ENCODE measurements at places on chromosomes 3 and 15. TPM values are rescaled to one million over a fixed set of nuclear protein-coding genes. Genes with fewer than 3 reads are reported as not detected.

DNA sequence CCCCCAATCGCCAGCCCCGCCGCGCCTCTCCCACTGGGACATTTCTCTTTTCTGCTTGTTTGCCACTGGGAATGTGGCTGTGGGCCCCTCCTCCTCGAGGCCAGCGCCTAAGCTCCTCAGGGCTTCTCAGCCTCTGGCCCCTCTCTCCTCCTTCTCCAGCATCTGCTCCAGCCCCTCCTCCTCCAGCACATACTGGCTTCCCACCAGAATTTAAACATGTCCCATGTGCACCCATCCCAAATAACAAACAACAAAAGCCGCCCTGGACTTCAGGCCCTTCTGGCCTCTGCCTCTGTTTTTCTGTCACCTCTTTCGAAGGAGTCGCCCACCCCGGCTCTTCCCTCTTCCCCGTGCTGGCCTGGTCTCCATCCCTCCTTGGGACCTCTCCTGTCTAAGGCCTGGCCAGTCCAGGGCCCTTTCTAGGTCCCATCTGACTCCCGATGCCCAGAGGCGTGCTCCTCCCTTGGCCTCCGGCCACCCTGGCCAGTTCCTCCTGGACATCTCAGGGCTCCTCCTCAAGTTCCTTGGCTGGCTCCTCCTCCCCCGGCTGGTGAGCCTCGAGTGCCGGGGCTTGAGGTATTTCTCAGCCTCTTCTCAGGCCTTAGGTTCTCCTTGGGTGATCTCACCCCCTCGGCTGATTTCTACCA, 94.6 kb upstream of the SLC6A6 start:
- no peak for DNase-seq

DNA sequence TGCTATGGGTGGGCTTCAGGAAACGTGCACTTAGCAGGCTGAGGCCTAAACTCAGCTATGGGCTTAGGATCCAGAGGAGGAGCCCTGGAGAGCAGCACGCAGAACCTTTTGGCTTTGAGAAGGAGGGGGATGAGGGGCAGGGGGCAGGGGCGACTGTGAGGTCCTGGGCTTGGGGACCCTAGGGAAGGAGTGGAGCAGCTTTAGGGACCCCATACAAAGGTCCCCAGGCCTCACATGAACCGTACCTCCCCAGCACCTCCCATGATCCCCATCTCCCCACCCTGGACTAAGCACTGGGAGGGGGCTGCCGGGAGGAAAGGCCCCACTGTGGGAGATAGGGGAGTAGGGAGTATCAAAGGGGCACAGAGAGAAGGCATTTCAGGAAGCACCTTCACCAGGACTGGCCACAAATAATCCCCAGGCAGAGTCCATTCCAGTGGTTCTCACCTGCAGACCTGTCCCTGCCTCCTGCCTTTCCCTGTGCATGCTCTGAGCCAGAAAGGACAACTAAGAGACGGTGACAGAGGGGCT, 62.0 kb upstream of the KLF13 start:
- no peak for DNase-seq

DNA sequence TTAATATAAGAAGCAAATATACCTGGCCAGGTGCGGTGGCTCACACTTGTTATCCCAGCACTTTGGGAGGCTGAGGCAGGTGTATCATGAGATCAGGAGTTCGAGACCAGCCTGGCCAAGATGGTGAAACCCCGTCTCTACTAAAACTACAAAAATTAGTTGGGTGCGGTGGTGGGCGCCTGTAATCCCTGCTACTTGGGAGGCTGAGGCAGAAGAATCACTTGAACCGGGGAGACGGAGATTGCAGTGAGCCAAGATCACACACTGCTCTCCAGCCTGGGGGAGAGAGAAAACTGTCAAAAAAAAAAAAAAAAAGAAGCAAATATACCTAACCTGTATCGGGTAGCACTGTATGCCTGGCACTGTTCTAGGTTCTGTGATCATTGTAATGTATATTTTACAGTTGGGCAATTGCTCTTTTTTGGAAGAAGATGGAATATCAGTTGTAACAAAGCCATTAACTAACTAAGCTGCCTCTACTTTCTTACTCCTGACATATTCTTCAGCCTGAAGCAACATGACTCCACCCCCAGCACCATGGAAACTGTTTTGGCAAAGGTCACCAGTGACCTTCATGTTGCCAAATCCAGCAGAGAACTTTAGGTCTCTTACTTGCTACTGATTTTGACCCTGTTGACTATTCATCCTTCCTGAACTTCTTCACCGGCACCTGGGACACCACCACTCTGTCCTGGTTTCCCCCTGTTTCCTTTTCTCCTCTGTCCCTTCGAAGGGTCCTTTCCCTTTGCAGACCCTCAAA, 203.8 kb downstream of the RPLP1 start:
- DNase-seq: no peak

- no peak for DNase-seq
These were observed 56.5 kb upstream of the FXR1 start for GRCh38 chr3:180855956-180856355.

DNA sequence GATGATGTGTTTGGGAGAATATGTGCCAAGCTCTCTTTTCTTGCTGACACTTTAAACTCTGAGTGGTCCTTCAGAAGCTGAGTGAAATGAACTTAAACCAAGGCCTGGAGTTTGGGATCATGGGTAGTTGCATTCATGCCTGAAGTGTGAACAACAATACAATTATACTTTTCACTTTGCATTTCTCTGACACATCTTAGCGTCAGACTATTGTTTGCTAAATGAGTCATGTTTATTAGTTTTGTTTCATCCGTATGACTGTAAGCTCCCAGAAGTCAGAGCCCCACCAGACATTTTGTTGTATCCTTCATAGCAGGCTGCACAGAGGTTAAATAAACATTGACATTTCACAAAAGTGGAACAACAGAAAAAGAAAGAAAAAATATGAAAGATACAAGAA, 542.6 kb downstream of the TUSC7 start:
- DNase-seq: no peak

GRCh38 chr15:81887912-81888311, 157.9 kb downstream of the MEX3B start:
- DNase-seq: no peak

Gene FEZF2
- not detected for polyA plus RNA-seq

Gene MST1
- 397 TPM for polyA plus RNA-seq

Gene FHIT
- polyA plus RNA-seq: 27.0 TPM

Data from left renal cortex interstitium (tissue), 4 donors.